Naive thymus-derived CD4-positive, alpha-beta T cell (primary cell): ENCODE measurements at places on chromosomes 11 and 22.

GRCh38 chr11:23278121-23278520 lies 417.8 kb upstream of the CCDC179 start:
- no peak for DNase-seq

DNA sequence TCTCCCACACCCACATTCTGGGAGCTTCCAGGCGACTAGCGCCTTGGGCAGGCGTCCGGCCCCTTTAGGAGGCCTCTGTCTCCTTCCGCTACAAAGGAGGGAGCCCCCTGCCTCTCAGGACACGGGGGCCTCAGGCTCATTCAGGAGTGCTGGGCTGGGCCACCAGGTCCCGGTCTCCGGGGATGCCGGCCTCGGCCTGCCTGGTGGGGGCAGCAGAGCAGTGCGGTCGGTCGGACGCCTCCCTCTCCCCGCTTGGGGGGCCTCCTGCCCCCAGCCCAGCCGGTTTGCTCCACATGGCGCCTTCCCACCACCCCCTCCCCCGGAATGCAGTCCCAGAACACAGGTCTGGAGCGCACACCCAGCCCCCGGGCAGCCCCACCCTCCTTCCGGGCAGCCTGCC lies 21.9 kb downstream of the MRPL23 start:
- DNase-seq: no peak

DNA sequence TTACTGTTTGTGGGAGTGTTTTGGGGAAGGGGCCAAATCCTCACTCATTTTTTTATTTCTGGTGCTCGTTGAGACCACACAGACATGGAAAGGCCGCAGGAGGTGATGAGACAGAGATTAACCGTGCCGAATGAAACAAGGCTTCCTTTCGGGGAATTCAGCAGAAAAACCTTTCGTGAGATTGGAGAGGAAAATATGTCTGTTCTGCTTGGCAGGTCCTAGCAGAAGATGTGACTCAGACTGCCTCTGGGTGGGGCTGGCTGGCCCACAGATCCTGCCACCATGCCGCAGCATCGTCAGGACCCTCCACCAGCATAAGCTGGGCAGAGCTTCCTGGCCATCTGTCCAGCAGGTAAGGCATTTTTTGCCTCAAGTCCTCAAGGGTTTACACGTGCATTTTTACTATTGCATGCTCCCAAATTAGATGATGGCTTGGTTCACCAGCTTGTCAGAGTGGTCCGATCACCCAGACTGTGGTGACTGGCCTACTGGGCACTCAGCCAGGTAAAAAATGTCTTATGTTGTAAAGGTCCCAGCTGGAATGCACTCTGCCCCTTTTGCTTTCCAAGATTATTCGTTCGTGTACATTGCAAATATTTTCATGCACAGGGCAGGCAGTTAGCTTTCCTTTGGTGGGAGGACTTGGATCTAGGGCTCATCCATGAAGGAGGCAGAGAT lies 1.5 kb downstream of the DDB2 start:
- DNase-seq: peak; percentile 7

DNA sequence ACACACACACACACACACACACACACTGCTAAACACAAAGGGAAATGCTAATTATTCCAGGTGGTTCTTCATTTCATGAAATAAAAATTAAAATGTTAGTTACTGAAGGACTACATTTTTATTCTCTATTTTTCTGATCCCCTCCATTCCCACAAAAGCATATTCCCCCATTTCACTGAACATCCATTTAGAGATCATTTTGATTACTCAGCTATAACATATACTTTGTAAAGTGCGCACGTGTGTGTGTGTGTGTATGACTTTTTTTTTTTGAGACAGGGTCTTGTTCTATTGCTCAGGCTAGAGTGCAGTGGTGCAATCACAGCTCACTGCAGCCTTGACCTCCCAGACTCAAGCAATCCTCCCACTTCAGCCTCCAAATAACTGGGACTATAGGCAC lies 42.6 kb downstream of the SLC35F2 start:
- no peak for DNase-seq

- DNase-seq: no peak
Observed at GRCh38 chr22:17159504-17159951, 451 bp upstream of the HDHD5 start.

DNA sequence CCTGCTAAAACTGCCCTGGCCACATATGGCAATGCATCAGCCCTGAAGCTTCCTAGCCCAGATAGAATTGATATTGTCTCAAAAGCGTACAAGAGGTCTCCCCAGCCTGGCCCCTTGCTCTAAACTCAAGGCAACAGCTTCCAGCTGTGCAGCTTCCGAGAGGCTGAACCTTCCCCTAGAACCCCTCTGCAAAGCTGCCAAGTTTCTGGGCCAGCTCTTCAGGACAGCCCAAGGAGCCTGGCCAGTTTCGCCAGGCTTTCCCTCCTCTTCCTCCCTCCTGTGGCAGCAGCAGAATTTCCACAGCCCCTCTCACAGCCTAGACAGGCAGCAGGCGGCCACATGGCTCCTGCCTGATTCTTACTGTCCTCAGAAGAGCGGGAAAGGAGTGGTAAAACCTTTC lies 34.5 kb downstream of the NUMA1 start:
- DNase-seq: no peak

DNA sequence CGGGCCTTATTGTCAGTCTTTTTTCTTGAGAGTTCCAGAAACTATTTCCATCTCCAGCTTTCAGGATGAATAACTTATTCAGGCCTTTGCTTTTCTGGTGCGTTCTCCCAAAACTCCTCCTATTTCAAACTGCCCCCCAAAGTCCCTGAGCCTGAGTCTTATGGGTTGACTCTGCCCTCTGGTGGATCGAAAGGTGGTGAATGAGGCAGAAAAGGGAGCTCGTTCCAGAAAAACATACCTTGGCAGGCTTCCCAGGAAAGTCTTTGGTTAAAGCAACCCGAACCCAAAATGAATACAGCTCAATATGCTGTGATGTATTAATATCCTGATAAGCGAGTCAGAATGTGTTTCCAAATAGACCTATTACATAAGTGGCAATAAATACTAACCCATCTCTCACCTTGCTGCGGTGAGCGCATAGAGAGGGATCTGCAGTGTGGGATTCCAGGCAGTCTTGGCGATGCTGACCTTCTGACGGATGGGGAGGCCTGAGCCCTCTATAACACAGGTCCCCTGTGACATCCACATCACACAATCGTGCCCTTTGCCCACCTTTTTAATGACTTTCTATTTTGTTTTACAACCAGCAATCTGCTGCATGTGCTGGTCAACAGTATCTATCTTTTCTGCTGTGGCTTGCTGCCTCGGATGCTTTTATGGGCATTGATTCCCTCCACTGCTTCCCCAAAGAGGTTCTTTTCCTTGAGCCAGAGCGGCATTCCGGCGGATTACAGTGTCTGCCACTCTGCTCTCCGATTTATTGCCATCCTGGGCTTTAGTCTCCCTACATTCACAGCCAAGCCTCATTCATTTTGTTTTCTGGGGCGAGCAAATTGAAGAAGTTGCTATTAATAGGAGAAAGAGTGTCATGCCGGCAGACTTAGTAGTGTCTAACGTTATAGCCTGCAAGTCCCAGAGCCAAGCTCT lies 756.8 kb downstream of the NTM start:
- DNase-seq: no peak

DNA sequence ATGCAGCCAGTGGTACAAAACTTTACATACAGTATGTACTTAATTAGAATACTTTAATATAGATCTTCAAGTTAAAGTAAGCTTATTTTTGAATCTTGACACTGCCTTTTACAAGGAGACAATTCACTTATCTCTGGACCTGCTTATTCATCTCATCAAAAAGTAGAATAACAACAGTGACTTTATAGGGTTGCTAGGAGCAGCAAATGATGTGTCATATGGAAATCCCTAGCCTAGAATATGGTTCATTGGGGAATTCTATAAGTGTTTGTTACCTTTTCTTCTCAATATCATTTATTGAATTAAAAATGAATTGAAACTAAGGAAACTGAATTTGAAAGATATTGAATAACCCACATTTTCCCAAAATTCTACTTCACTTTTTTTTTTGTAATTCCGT lies 45.0 kb upstream of the FIBIN start:
- no peak for DNase-seq

GRCh38 chr11:70419307-70420007 lies 21.1 kb downstream of the CTTN start:
- DNase-seq: no peak

- peak; percentile 68 for DNase-seq
Observed at GRCh38 chr11:32829680-32830412, at the start of gene PRRG4. PRRG4 (plus strand) TSS chr11:32829927; CDS start chr11:32830530, 603 bp downstream.

DNA sequence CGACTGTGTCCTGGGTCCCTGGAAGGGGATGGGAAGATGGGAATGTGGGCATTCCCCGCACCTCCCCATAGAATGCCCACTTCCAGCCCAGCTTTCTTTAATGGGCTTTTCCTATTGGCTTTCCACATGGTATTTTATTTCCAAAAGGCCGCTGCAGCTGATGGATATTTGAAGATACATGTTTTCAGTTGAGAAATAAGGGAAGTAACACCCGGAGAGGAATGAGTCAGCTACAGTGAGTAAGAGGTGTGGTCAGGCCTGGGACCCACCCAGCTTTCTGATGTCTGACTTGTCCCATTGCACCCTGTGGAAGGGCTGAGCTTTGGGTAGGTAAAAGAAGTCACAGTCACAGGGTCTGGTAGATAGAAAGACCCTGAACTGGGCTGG lies 476.9 kb downstream of the MIAT start:
- DNase-seq: no peak

DNA sequence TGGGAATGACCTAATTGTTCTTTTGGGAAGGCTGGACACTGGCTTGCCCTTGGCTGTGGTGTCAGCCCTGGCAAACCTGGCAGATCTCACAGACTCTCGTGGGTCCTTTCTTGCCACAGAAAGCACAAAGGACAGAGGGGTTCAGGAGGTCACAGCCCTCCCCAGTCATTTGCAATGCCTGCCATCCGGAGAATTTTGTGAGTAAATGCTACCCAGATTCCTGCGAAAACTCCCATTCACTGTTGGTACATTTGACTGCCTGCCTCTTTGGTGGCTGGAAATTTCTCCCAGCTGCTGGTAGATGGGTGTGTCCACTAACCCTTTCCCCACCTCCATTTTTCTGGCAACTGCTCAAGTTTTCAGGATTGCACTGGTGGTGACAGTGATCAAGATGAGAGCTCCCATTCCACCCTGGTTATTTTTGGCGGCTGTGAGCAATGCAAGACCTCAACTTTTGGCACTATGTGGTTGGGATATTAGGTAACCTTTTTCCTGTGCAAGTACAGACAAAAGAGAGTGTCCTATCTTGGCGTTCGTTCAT lies 155.7 kb downstream of the NAV2 start:
- no peak for DNase-seq

DNA sequence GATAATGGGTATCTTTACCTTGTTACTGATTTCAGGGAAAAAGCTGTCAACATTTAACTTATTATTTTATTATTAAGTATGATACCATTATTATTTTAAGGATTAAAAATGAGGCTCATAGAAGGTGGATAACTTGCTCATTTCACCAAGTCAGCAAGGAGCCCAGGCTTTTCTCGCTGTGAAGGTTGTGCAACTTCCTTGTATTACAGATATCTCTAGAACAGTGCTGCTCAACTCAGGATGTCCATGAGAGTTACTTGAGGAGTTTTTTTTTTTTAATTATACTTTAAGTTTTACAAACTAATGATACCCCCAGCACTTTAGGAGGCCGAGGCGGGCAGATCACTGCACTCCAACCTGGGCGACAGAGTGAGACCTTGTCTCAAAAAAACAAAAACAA lies 98.2 kb downstream of the INSC start:
- no peak for DNase-seq

DNA sequence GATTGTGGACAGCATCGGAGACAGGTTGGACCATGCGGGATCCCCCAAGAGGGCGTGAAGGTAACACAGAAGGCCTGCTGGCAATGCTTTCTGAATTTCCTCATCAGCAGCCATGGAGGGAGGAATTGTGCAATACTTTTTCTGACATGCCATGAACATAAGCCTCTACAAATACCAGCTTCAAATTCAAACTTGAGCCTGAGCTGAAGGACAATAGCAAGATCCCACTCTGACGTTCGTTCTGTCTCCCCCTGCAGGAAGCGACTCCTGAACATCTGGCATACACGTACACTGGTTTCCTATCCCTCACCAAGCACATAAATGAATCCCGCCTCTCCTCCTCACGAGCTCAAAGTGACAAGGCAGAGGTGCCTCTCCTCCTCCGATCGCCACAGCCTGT lies 312.2 kb downstream of the BRD1 start:
- no peak for DNase-seq

GRCh38 chr22:29224859-29225410 lies 19.2 kb downstream of the EMID1 start:
- DNase-seq: no peak

GRCh38 chr11:115428306-115428705 lies 75.9 kb downstream of the CADM1 start:
- DNase-seq: no peak

DNA sequence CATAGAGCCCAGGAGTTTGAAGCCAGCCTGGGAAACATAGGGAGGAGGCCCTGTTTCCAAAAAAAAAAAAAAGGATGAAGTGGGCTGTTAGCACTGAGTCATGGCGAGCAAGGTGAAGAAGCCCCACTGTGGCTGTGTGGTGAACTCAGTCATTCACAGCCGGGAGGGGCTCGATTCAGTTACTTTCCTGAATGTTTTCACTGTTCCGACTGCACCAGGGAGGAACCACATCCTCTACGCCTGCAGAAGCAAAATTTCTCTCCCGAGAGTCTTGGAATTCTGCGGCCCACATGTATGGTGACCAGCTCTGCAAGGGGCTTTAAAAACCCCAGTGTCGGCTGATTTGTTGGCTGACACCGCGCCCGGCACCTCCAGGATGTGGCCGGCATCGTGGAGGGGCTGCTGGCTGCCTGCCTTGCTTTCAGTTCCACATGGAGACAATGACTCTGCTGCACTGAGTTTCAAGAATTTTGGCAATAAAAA lies 27.8 kb upstream of the GRAMD4 start:
- no peak for DNase-seq

- no peak for DNase-seq
Observed at GRCh38 chr11:69054397-69055211, 5.9 kb downstream of the TPCN2 start.
